ENCODE measurements at places on chromosomes 3 and 15. TPM values are rescaled to one million over a fixed set of nuclear protein-coding genes. Genes with fewer than 3 reads are reported as not detected.

Gene REC114
- not detected for total RNA-seq

Gene ZNF774
- 8.3 TPM for total RNA-seq

Gene MINAR1
- 41.8 TPM for total RNA-seq

Gene IMP3
- total RNA-seq = 30.4 TPM

Gene GRM2
- 12.5 TPM for total RNA-seq

Gene EXD1
- total RNA-seq = under 0.01 TPM

Gene TP63
- 0.23 TPM for total RNA-seq

Gene MTMR10
- total RNA-seq = 16.8 TPM

Gene SNX33
- total RNA-seq = 2.5 TPM

Gene FAM107A
- 25.1 TPM for total RNA-seq

Gene RLBP1
- 0.69 TPM for total RNA-seq

Gene IP6K2
- total RNA-seq = 94.6 TPM

Gene GOLGA6L4
- 2.1 TPM for total RNA-seq

Gene DOCK3
- total RNA-seq = 45.0 TPM

Gene ZNF710
- 11.1 TPM for total RNA-seq

Gene GOLGA8T
- 0.69 TPM for total RNA-seq

Gene ZIC1
- total RNA-seq = 136 TPM

Gene ASB14
- 0.69 TPM for total RNA-seq

Gene SLC22A13
- total RNA-seq = 0.69 TPM

Gene NEK11
- 44.1 TPM for total RNA-seq

Gene CAND2
- total RNA-seq = 16.8 TPM

Gene DUOXA2
- total RNA-seq = not detected

Gene DZIP1L
- total RNA-seq = 14.3 TPM

Gene HRG
- total RNA-seq = not detected
